GM13977 (cell line): ENCODE measurements at places on chromosomes 5 and 9.

- no peak for DNase-seq
These were observed 185.6 kb downstream of the FBXL17 start for GRCh38 chr5:108196276-108196675.

- no peak for DNase-seq
These were observed 790 bp upstream of the IARS1 start for GRCh38 chr9:92294297-92294676.

DNA sequence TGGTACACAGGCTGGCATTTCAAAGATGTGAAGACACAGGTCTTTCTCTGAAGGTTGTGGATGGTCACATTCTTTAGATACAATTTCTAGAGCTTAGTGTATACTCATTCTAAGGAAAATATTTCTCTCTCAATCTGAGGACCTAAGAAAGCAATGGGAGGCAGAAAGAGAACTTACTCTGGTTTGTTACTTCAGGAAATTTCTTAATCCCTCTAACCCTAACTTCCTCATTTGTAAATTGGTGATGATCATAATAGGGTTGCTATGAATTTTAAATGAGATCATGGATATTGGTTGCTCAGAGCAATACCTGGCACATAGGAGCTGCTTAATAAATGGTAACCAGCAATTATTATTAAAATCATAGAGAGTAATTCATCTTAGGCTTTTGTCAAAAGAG, 22.1 kb downstream of the FAM170A start:
- no peak for DNase-seq

DNA sequence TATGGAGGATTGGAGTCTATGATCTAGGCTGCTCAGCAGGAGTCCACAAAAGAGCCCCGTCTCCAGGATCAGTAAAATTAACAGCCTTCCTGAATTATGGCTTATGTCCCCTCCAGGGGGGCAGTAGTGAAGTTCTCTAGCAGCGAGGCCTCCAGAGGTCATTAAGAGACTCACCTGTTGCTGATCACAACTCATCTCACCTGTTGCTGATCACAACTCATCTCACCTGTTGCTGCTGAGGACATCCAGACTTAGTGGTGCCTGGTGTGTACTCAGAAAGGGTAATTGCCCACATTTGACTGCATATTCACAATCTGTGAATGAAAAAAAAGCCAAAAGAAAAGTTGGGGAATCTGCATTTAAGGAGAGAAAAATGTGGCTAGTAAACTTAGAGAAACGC, 129.5 kb downstream of the SMARCA2 start:
- DNase-seq: no peak

DNA sequence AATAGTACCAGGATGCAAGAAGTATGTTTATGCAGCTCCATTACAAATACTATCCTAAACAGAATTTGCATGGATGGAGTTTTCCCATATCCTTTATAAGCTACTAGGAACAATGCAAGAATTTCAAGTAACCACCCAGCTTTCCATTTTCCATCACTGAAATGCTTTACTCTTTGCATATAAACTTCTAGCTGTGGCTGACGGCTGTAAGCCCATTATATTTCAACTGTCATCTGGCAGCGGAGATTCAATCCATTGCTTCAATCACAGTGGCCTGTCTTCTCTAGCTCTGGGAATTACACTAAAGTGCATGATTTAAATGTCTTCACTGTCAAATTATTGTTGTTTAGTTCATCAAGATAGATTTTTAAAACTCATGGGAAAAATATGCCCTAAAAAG, 64.2 kb upstream of the PAM start:
- no peak for DNase-seq

GRCh38 chr5:169569513-169569912, 14.1 kb upstream of the SPDL1 start:
- DNase-seq: no peak

DNA sequence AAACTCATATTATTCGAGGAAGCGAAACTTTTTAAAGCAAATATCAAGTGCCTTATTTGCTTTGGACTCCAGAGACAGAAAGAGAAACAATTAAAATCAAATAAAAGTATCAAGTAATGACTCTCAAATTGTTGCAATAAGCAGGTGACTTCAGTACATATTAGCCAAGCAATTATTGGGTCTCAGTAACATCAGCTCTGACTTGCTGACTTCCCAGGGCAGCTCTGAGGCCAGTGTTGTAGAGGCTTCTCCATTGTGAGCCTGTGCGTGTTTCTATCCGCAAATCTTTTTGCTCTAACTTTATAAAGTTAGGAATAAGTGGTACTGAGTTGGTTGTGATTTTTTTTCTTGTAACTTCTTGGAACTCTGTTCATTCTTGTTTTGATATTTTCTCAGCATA, 186.8 kb upstream of the PRLR start:
- no peak for DNase-seq

- DNase-seq: no peak
These were observed 510.1 kb upstream of the CDH9 start for GRCh38 chr5:27548484-27548883.

DNA sequence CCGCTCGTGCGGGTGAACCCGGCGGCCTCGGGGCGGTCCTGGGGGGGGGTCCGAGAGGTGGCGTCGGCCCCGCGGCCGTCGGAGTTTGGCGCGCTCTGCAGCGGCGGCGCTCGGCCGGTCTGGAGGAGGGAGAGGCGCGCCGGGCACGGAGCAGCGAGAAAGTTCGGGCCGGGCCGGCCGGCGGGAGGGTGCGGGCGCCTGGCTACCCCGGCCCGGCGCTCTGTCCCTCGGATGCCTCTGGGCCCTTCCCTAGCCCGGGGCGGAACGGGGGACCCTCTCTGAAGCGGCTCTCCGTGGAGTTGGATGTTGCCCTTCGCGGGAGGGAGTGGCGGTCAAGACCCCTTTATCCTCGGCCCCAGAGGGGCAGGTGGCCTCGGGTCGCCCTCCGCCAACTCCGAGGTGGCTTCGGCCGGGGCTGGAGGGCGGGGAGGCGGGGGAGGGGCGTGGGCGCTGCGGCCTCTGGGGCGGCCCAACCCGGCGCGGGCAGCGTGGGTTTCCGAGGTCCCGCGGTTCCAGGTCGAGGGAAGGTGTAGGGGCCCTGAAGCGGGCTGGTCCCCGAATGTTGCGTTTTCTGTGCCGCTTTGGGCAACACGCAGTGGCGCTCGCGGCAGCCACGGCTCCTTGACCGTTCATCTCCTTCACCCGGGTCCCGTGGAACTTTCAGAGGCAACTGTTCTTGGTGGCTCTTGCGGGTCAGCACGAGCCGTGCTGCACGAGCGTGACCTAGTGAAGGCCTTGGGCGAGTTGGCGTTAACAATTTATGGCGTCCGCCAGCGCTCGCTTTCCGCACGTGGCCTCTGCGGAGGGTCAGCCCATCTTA, 290.5 kb downstream of the DOCK8 start:
- peak; percentile 46 for DNase-seq

DNA sequence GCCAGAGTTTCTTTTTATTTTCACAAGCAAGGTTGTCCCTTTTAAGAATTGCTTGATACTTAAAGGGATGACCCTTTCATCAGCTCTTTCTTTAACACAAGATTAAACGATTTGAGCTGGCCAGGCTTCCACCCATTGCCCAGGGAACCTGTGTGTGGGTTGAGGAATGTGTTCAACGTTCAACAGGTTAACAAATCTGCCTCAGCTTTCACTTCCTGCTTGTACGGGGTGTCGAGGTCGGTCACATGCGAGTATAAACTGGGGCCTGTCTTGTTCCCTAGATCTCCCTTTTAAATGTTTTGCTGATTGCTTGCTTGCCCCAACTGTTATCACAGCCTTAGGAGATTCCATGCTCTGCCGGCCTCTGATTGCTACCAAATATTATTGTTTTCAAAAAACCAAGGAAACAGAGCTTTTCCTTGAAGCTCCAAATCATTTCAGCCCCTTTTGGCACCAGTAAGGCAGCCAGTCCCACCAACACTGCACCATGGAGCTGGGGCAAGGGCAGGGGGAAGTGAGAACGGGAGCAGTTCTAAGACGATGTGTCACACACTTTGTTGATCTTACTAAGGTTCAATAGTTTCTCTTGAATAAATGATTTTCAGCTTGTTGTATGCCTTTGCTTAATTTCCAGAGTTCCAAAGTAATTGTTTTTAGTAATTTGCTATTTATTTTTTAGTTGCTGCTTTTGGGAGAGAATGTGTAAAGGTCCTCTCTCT, 10.7 kb upstream of the CLK4 start:
- no peak for DNase-seq

- DNase-seq: no peak
These were observed 43.9 kb downstream of the BOD1 start for GRCh38 chr5:173572431-173573125.

DNA sequence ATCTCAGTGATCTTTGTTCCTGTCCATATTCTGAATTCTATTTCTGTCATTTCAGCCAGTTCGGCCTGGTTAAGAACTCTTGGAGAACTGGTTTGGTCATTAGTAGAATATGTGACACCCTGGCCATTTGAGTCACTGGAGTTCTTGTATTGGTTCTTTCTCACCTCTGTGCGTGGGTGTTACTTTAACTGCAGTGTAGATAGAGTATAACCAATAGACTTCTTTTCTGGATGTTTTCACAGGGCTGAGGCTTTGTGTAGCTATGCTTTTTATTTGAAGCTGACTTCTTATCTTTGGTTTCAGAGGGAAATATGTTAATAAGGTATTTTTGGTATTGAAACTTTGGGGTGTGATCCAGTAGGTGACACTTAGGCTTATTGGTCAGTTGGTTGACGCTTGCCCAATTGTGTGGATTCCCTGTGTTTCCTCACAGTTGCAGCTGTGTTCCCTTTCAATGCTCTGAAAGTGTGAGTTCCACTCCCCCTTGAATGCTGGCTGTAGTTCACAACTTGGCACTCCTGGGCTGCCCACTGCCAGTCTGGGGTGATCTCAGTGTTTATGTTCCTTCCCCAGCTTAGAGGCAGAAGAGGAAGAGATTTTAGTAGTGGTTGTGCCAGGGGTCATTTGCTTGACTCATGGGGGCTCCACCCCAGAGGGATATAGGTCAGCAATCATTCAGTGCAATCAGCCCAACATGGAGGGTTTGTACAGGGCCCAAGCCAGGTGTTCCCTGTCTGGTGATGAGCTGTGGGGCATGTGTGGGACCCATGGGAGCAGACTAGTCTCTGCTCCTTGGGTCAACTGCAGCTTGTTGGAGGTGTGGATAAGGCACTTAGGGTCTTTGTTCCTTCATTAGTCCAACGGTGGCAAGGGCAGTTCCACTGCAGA, 34.9 kb upstream of the TEK start:
- DNase-seq: no peak

DNA sequence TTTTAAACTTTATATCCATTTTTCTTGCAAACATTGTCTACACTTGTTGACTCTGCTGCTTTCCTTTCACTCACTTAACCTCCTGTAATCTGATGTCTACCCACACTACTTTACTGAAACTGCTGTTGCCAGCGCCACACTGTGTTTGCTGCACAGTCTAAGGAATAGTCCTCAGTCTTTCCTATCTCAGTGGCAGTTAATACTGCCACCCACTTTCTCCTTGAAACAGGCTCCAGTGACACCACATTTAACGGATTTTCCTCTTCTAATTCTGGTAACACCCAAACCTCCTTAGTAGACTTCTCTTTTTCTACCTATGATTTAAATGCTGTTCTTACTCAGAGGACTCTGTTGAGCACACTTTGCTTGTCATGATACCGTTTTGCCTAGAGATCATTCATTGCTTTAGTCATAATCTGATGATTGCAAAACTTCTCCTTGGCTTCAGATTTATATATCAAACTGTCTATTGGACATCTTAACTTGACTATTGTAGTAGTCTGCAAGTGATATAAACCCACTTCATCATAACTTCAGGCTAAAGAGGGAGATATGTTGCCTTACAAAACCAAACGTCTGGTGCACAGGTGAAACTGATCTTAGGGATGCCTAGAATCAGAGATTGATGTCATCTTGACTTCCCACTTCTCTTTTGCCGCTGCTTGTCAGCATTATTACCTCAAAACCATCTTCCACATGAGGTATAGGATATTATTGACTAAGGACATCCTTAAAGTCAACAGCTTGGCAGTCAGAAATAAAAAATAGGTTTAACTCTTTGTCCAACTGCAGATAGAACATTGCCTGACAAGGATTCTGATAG, 94.1 kb downstream of the CDC42SE2 start:
- DNase-seq: no peak

DNA sequence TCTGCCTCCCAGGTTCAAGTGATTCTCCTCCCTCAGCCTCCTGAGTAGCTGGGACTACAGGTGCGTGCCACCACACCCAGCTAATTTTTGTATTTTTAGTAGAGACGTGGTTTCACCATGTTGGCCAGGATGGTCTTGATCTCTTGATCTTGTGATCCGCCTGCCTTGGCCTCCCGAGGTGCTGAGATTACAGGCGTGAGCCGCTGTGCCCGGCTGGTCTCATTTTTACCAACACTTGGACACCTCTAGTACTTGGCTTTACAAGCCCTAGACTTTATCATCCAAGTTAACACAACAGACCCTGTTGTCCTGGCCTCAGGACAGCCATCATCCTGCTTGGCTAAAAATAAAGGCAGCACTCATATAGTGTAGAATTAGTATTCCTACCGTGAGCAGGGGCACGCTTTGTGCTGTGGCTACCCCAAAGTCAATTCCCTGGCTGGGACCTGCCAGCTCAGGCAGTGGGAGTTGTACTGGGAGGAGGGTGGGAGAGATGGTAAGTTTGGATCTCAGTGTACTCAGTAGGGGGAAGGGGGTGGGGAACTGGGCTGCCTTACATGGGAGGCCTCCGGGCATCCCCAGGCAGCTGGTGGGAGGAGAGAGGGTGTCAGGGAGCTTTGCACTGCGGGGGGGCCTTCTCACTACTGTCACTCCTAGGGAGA, 6.6 kb downstream of the PDZD2 start:
- no peak for DNase-seq

- DNase-seq: no peak
These were observed 488.2 kb downstream of the NTRK2 start for GRCh38 chr9:85157772-85158171.

- no peak for DNase-seq
These were observed 61.4 kb upstream of the GAS1 start for GRCh38 chr9:87008667-87009066.

DNA sequence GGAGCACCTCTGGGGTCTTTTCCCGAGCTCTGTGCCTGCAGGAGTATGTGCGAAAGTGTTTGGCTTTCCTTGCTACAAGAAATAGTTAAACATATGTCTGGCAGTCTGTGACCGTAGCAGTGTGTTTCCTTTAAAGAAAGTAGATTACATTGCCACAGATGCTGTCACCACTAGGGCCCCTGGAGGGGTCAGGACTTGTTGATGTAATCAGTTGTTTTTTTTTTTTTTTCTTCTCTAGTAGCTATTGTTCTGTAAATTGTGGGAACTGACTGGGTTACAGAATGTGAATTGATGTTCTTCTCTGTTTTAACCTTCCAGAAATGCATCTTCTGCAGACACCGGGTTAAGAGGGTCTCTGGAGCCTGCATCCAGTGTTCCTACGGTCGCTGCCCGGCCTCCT, 345.6 kb downstream of the KDM4C start:
- no peak for DNase-seq

GRCh38 chr5:151724360-151724759, 34.1 kb downstream of the ATOX1 start:
- no peak for DNase-seq
